T-cell (primary cell): ENCODE measurements at places on chromosomes 5 and 9.

DNA sequence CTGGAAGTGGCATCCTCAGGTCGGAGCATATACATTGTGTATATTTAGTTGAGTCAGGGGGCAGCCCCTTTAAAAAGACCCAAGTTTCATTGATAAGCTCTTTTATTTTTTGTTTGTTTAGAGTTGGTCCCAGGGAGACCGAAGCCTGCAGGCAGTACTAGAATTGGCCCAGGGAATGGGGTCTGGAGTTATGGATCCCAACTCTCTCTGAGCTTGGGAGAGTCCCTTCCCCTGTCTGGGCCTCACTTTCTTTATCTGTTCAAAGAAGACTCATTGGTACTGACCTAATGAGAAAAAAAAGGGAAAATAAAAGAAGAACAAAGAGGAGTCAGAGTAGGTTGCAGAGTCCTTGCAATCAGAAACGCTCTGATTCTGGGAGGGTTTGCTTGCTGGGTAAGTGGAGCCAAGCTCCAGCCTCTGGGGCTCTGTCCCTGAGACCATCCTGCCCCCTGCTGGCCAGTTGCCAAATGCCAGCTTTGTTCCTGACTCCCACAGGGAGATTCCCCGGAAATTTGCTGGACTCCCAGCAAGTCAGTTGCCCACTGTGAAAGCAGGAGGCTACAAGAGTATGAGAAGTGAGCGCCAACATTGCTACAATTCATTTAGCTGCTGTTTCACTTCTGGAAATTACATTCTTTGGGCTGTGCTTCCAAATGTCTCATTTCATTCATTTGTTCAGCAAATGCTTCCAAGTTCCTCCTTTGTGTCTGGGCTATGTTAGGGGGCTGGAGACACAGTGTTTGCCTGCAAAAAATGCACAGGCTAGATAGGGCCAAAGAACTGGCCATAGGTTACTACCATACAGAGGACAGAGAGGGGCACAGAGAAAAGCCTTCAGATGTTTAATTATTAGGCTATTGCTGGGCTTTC is 156.2 kb downstream of the MELK start:
- peak; percentile 8 for DNase-seq
- no peaks in the 10 kb centered on the region for H3K36me3 ChIP-seq

DNA sequence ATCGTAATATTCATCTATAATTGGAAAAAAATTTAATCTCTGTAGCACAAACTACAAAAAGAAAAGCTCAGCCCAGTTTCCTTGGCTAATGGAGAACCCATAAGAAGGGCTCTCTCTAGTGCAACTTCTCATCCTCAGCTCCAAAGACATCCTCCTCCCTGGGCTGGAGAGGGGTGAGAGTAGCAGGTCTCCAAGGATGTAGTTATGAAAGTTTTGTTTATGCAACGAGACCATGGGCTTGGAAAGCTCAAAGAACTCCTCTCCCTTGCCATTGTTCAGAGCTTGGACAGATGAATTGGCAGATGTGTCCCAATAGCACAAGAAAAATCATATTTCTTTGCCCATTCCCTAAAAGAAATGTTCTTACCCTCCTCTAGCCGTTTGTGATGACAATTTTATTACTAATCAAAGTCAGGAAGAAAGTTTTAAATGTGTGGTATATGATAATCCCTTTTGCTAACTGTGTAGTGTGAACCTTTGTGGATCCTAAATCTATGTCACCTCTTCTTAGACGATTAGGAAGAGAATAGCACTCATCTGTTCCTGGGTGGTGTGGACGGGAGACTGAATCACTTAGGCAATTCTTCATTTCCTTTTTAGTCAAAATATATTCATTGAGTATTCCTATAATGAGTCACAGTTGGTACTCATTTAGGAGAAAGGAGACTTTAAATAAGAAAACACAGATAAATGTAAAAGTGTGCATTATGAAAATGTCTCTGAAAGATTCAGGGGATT is 52.2 kb downstream of the GARNL3 start:
- H3K27me3 ChIP-seq, result peaks cover 6% of the 10 kb centered on the region
- H3K4me1 ChIP-seq, result no peaks in the 10 kb centered on the region
- H3K4me3 ChIP-seq, result no peak overlapping the region
- no peak for DNase-seq

GRCh38 chr9:124765439-124765835 is 5.7 kb downstream of the NR6A1 start:
- no peaks in the 10 kb centered on the region for H3K36me3 ChIP-seq
- H3K27ac ChIP-seq, result no peak overlapping the region
- no peaks in the 10 kb centered on the region for H3K4me1 ChIP-seq
- no peak overlapping the region for H3K4me3 ChIP-seq
- peaks cover 23% of the 10 kb centered on the region for H3K27me3 ChIP-seq
- no peak for DNase-seq

- H3K4me3 ChIP-seq, result no peak overlapping the region
- H3K36me3 ChIP-seq, result peaks cover 26% of the 10 kb centered on the region
- peaks cover 22% of the 10 kb centered on the region for H3K4me1 ChIP-seq
- peak overlapping the region; percentile 63 for H3K27ac ChIP-seq
- no peaks in the 10 kb centered on the region for H3K27me3 ChIP-seq
- DNase-seq, result no peak
Measured at GRCh38 chr5:7872517-7873130, 3.7 kb downstream of the MTRR start.

DNA sequence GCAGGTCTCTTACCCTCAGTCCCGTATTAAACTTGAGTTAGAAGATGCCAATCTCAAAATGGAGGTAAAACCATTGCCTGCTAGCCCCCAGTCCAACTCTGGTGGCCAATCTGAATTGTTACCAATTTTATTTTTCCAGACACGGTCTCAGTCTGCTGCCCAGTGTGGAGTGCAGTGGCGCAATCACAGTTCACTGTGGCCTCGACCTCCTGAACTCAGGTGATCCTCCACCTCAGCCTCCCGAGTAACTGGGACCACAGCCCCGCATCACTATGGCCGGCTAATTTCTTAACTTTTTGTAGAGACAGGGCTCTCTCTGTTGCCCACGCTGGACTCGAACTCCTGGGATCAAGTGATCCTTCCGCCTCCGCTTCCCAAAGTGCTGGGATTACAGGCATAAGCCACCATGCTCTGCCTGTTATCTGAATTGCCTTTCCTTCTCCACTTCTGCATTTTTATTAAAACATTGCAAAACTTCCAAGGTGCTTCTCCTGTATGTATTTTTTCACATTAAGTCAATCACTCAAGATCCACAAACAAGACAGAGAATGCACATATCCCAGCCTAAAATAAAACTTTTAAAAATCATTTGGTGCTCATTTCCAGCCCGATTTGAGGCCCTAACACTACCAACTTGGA is 2.3 kb downstream of the FANCC start:
- peaks cover 12% of the 10 kb centered on the region for H3K4me1 ChIP-seq
- no peak overlapping the region for H3K4me3 ChIP-seq
- H3K27ac ChIP-seq, result no peak overlapping the region
- DNase-seq, result no peak

- no peak for DNase-seq
- H3K36me3 ChIP-seq, result no peaks in the 10 kb centered on the region
- H3K4me1 ChIP-seq, result no peaks in the 10 kb centered on the region
- no peak overlapping the region for H3K27ac ChIP-seq
- H3K4me3 ChIP-seq, result no peak overlapping the region
- H3K27me3 ChIP-seq, result peaks cover 10% of the 10 kb centered on the region
Measured at GRCh38 chr5:135005076-135005475, 29.0 kb downstream of the PITX1 start.

- H3K4me1 ChIP-seq, result no peaks in the 10 kb centered on the region
- no peak overlapping the region for H3K27ac ChIP-seq
- no peaks in the 10 kb centered on the region for H3K36me3 ChIP-seq
- H3K27me3 ChIP-seq, result no peaks in the 10 kb centered on the region
- no peak for DNase-seq
Measured at GRCh38 chr5:29089591-29090130, 2051.3 kb upstream of the CDH9 start.

DNA sequence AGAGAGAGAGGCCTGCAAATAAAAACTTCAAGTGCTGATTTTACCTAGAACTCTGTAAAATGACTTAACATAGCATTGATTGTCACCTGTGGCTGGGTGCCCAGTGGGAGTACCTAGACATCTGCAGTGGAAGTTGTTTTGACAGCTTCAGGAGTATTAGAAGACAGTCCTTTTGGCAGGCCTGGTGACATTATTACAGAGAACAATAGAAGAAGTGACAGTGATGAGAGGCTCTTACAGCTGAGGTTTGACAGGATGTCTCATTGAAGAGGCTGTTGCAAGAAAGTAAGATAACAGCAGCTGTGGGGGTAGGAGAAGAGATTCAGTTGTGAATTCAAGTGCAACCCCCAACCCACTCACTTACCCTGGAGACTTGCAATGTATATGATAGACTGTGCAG is 27.9 kb upstream of the MUSK start:
- no peak overlapping the region for H3K27ac ChIP-seq
- H3K36me3 ChIP-seq, result no peaks in the 10 kb centered on the region
- no peaks in the 10 kb centered on the region for H3K4me1 ChIP-seq

DNA sequence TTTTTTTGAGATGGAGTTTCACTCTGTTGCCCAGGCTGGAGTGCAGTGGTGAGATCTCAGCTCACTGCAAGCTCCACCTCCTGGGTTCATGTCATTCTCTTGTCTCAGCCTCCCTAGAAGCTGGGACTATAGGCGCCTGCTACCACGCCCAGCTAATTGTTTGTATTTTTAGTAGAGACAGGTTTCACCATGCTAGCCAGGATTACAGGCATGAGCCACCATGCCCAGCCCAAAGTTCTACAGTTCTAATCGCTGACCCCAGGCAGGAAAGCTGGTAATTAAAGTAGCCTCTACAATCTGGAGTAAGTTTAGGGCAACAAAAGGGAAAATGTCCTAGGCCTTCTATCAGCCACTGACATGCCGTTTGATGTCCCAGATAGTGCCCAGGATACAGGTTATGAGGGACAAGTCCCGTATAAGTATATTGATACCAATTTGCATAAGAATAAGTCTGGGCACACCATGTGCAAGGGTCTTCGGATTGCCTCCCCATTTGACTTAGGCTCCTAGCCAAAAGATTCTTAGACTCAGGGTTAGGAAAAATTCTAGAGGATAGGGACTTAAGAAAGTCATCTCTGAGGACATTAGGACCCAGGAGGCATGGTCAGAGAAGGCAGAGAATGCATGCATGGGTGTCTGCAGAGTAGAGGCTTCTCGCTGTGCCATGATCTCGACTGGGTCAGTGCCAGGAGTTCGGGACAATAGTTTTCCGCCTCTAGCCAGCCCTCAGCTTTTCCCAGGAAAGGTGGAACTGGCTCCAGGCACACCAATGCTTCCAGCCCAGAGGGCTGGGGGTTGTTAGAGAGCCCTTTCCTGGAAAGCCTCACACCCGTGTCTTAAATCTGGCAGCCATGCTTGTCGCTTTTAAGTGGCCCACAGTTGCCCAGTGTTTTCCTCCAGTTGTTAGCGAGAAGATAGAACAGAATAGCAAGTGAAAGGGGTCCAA is 1111.1 kb downstream of the TAF11L14 start:
- H3K27me3 ChIP-seq, result no peaks in the 10 kb centered on the region
- H3K4me1 ChIP-seq, result peaks cover 31% of the 10 kb centered on the region
- DNase-seq, result no peak
- H3K36me3 ChIP-seq, result no peaks in the 10 kb centered on the region
- H3K27ac ChIP-seq, result peak overlapping the region; percentile 96

- H3K4me1 ChIP-seq, result no peaks in the 10 kb centered on the region
- no peaks in the 10 kb centered on the region for H3K27me3 ChIP-seq
- no peaks in the 10 kb centered on the region for H3K36me3 ChIP-seq
- DNase-seq, result no peak
Measured at GRCh38 chr5:134345996-134346395, 21.0 kb downstream of the CDKL3 start.

- peaks cover 4% of the 10 kb centered on the region for H3K36me3 ChIP-seq
- no peak overlapping the region for H3K27ac ChIP-seq
- no peak for DNase-seq
Measured at GRCh38 chr9:96004379-96004778, 128.9 kb downstream of the ERCC6L2 start.

- no peak overlapping the region for H3K4me3 ChIP-seq
- no peak overlapping the region for H3K27ac ChIP-seq
- no peaks in the 10 kb centered on the region for H3K4me1 ChIP-seq
- no peaks in the 10 kb centered on the region for H3K36me3 ChIP-seq
- H3K27me3 ChIP-seq, result no peaks in the 10 kb centered on the region
Measured at GRCh38 chr5:53834500-53834899, 274.1 kb downstream of the NDUFS4 start.

DNA sequence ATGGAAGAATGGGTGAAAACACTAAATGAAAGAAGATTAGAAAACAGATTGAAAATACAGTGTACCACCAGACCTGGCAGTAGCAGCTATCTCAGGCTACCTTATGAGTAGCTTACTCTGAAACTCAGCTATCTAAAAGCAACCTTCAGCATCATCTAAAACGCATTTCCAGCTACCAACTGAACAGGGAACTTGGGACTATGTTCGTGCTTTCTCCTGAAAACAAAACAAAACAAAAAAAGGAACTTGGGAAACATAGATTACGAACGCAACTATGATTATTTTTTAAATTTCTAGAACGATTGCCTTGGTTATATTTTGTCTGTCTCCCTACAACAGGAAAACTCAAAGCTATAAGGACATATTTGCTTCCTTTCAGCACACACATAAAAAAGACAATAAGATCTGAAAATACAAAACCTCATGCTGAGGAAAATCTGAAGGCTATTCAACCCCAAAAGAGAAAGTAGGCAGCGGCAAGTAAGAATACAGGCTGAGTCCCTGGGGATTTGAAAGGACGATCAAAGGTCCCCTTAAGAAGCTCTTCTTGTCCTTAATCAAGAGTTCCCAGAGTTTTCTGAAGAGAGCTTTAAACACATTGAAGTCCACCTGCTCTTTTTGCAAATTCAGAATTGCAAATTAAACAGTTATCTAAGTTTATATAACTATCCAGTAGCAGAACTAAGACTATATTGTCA is 53.4 kb downstream of the OR2K2 start:
- H3K27ac ChIP-seq, result no peak overlapping the region
- no peaks in the 10 kb centered on the region for H3K36me3 ChIP-seq

GRCh38 chr9:91196103-91196950 is 165.4 kb downstream of the AUH start:
- no peaks in the 10 kb centered on the region for H3K36me3 ChIP-seq
- no peaks in the 10 kb centered on the region for H3K27me3 ChIP-seq
- no peak for DNase-seq
- H3K4me1 ChIP-seq, result peaks cover 2% of the 10 kb centered on the region
- no peak overlapping the region for H3K4me3 ChIP-seq

DNA sequence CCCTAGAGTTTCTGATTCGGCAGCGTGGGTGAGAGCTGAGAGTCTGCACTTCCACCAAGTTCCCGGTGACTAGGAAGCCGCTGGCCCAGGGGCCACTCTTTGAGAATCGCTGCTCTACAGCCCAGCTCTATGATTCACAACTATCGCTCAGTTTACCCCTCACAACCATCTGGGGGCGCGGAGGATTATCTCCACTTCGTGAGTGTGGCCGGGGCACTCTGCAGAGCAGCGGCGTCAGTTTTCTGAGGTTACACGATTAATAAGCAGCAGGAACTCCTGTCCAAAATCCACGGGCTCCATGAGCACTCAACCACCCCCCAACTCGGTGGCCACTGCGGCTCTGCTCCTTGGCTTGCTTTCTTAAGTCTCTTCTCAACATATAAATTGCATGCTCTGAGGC is 19.3 kb downstream of the CORO2A start:
- peaks cover 28% of the 10 kb centered on the region for H3K4me1 ChIP-seq
- no peaks in the 10 kb centered on the region for H3K27me3 ChIP-seq
- H3K27ac ChIP-seq, result no peak overlapping the region
- DNase-seq, result no peak
- peaks cover 6% of the 10 kb centered on the region for H3K36me3 ChIP-seq

- no peak for DNase-seq
- no peaks in the 10 kb centered on the region for H3K4me1 ChIP-seq
Measured at GRCh38 chr5:168042284-168043068, 249.0 kb upstream of the WWC1 start.

- no peak overlapping the region for H3K27ac ChIP-seq
- H3K4me1 ChIP-seq, result no peaks in the 10 kb centered on the region
- no peaks in the 10 kb centered on the region for H3K27me3 ChIP-seq
- no peak for DNase-seq
Measured at GRCh38 chr5:43802651-43803050, 199.7 kb downstream of the NNT start.
